Cerebellar nuclear complex (tissue), 1 donor: ENCODE measurements at places on chromosomes 13 and 19.

DNA sequence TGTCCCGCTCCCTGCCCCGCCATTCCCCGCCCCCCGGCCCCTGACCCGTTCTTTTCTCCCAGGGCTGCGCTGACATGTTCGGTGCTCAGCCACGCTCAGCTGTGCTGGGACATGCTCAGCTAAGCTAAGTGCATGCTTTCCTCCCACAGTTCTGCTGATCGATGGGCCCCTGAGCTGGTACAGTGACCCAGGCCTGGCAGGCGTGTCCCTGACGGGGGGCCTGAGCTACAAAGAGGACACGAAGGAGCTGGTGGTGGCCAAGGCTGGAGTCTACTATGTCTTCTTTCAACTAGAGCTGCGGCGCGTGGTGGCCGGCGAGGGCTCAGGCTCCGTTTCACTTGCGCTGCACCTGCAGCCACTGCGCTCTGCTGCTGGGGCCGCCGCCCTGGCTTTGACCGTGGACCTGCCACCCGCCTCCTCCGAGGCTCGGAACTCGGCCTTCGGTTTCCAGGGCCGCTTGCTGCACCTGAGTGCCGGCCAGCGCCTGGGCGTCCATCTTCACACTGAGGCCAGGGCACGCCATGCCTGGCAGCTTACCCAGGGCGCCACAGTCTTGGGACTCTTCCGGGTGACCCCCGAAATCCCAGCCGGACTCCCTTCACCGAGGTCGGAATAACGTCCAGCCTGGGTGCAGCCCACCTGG, 3.7 kb downstream of the TNFSF9 start:
- no peak for DNase-seq

GRCh38 chr13:21426238-21426637, 32.9 kb downstream of the ZDHHC20 start:
- DNase-seq: no peak

GRCh38 chr19:31039151-31039550, 310.1 kb downstream of the TSHZ3 start:
- DNase-seq: no peak

DNA sequence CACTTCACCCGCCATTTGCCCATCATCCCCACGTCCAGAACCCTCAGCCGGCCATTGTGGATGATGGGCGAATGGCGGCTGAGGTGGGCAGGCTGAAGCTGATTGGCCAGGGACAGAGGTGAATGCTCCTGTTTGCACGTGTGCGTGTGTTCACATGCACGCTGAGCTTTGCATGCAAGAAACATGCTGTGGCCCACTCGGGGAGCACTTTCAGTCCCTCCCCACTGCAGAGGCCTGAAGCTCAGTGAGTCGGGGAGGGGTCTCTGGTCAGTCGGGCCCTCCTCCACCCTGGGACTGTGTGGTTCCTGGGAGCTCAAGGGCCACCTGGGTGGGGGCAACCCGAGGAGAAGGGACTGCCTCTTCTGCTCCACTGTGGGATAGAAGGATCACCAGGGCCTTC, 24.9 kb downstream of the CEBPA start:
- no peak for DNase-seq

GRCh38 chr19:9969688-9969975, 33.3 kb upstream of the OLFM2 start:
- no peak for DNase-seq

- no peak for DNase-seq
These were observed 68.2 kb downstream of the LATS2 start for GRCh38 chr13:20993211-20993610.

GRCh38 chr13:29484796-29485195, 110.7 kb downstream of the SLC7A1 start:
- DNase-seq: no peak

- no peak for DNase-seq
These were observed 6.1 kb downstream of the BEST2 start for GRCh38 chr19:12757544-12758274.

DNA sequence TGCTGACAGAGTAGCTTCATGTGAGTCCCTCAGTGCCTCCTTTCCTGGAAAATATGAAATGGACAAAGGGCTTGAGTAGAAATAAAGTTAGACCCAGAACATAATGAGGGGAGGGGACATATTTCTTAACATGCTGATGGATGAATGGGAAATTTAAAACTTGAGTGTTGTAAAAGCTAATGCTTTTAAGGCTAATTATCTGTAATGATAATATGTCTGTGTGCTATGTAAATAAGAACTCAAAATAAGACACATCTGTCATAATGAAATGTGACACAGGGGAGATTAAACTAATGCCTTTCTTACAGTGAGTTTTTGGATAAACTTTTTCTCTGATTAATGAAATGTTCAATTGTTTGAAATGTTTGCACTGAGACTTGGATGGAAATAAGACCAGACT, 65.8 kb upstream of the RFXAP start:
- no peak for DNase-seq

GRCh38 chr19:38945562-38946228, 15.0 kb downstream of the MRPS12 start:
- DNase-seq: no peak

DNA sequence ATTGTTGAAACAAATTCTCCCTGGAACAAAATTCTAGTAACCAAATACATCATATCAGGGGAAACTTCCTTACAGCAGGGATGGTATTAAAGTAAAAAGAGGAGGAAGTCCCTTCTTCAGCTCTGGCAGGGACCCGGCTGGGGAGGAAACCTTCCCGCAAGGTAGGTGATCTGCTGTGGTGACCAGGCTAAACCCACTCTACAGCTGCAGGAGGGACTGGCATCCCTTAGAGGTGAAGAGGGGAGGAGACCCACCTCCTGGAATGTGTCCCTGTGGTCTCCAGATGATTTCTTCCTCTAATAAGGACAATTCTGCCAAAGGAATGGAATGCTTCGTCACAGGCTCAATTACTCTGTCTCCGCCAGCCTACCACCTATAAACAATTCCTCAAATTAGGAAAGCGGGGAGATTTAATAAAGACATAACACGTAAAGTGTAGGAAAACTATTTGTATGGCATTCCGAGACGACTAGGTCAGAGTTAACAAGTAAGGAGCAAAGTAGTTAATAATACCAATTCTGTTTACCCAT, 637 bp upstream of the PDS5B start:
- no peak for DNase-seq

GRCh38 chr13:45943120-45943519, 91.6 kb upstream of the SIAH3 start:
- no peak for DNase-seq

- no peak for DNase-seq
These were observed 299.2 kb upstream of the DACH1 start for GRCh38 chr13:72166102-72166650.

GRCh38 chr13:93867481-93867880, 612.0 kb downstream of the DCT start:
- no peak for DNase-seq

DNA sequence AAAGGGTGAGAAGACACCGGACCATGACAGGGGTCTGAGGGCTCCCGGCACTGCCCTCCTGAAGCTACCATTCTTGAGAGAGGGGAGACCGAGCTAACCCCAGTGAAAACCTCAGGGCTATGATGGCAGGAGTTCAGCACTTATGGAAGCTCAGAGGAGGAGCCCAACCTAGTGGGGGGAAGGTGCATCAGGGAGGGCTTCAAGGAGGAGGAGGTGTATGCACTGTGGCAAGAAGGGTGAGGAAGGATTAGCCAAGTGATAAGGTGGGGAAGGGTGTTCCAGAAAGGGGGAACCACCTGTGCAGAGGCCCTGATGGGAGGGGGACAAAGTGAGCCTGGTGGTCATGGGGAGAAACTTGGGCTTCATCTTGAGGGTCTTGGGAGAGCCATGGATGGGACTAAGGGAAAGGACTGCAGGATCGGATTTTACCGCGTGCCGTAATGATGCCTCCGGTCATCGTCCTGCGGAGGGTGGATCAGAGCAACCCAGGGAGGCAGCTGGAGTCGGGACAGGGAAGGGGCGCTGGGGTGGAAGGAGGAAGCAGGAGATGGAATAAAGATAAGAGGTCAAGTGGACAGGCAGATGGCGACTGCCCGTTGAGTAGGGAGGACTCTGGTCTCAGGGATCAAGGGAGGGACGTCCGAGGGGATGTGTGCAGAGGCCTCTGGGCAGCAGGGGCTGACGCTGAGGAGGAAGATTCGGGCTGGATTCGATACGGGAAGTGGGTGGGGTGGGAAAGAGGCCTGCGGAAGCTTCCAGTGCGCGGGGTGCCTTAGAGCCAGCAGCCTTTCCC, 13.3 kb upstream of the PSMD8 start:
- DNase-seq: no peak

DNA sequence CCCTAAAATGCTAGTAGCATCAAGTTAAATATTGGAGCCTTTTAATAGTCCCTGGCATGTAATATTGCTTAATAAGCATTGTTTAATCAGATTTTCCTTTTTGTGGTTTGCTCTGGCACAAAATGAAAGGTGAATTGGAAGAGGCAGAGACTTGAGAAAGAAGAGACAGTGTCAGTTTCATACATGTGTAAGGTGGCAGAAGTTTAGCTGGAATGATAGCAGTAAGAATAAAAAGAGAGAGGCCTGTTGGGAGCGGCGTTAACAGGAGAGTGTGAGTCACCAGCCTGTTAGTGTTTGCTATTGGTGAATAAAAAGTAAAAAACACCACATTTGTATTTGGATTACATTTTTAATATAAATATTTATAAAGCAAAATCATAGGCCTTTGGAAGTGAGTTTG, 145.3 kb downstream of the PDS5B start:
- no peak for DNase-seq

GRCh38 chr13:100646030-100646673, 28.4 kb downstream of the TMTC4 start:
- no peak for DNase-seq

- no peak for DNase-seq
These were observed 73.0 kb downstream of the ANKRD10 start for GRCh38 chr13:110841846-110842245.

DNA sequence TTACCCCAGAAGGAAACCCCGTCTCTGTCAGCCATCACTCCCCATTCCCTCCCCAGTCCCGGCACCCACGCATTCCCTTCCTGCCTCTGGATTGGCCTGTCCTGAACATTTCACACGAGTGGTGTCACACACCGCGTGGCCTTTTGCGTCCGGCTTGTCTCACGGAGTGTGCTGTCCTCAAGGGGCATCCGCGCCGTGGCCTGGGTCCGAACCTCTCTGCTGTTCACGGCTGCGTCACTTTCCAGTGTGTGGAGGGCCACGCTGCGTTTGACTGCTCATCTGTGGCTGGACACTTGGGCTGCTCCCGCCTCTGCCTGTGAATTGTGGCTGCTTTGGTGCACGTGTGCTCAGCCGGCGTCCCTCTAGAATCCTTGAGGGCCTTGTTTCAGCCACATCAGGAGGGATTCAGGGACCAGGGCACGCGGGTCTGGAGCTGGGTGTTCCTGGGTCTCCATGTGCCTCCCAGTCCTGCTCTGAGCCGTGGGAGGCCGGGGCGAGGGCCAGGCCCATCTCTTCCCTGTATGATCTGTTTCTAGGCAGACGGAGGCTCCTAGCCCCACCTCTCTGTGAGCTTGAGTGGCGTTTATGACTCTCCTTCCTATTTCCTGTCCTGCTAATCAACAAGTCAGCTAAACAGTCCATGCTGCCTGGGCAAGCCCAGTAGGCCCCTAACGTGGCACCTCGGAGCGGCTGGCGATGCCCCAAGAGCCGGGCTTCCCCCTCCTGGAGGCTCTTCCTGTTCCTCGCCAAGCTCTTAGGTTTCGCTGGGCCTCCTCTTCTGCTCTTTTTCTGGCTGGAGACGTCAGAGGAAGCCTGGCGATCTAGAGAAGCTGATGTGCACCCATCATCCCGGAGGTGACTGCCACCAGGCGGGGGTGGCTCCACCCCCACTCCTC, 8.1 kb downstream of the STK11 start:
- DNase-seq: no peak

DNA sequence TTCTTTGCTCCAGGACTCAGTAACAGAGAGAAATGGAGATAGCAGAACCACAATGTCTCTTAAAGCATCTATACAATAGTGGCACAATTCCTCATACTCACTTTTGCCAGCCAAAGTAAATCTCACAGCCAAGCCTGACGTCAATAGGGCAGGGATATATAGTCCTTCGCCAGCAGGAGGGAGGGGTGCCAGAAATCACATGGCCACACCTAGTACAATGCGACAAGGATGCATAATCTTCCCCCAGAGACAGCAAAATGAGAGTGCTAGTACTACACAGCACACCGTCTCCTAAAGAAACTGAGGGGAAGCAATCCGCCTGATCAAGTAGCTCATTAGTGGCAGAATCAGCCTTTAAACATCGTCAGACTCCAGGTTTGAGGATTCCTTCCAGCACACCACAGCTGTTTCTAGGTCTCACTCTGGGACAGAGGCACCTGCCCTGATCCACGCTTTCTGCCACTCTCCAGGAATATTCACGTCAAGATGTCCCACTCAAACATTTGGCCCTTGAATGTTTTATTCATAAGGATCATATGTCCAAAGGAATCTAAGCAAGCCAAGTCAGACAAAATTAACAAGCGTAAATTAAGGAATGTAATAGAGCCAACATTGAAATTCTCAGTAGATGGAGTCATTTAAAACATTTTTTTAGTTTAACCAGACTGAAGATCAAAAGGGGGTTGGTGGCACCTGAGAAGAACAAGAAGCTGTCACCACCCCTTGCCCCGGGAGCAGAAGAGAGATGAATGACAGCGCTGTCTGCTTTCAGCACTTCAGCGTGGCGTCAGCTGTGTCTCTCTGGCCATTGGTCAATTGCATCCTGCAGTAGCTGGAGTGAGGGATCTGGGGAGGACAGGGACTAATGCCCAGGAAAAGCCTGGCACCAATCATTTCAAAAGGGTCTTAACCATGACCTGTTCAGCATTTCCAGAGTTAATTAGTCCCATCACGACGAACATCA, 63.5 kb upstream of the SERP2 start:
- DNase-seq: no peak

- DNase-seq: no peak
These were observed 83.1 kb downstream of the B3GLCT start for GRCh38 chr13:31282741-31283455.

DNA sequence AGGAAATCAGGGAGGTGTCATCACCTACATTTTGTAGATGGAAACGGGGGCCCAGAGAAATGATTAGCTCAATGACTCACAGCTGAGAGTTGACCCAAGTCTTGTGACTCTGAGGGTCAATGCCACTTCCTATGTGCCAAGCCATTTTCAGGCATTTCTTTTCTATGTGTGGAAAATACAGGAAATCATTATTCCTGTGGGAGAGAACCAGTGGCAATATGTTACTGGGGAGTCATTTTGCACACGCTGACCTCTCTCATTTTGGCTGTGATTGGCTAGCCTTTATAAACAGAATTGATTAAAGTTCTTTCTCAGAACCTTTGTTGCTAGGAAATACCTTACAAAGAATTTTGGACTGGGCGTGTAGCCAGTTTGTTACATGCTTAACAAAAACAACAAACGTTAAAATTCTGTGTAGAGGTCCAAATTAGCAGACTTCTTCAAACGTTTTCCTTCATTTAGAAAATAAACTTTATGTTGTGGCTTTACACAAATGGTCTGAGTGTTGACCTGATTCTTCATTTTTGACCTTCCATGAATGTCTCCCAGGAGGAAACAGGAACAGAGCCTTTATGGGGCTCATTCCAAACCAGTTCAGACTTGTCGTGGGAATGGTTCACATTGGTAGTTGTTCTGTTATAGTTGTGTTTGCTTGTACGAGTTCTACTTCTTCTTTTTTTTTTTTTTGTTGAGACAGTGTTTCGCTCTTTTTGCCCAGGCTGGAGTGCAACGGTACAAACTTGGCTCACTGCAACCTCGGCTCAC, 11.4 kb downstream of the PCCA start:
- DNase-seq: no peak
